ENCODE measurements at places on chromosomes 2 and 18.

GRCh38 chr2:40178171-40178778, 273.6 kb downstream of the SLC8A1 start:
- DNase-seq = no peak

DNA sequence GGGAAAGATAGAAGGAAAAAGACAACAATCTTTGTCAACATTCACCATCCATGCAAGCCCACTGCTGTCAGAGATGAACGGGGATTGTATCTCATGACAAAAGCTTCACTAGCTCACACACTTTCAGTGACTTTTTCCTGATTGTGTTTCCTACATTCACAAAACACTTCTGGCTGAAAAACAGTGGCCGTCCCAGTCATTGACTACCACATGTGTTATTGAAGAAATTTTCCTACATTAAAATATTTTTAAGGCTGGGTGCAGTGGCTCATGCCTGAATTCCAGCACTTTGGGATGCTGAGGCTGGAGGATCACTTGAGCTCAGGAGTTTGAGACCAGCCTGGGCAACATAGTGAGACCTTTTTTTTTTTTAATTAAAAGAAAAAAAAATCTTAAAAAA, 90.9 kb downstream of the MOGAT1 start:
- DNase-seq = no peak

DNA sequence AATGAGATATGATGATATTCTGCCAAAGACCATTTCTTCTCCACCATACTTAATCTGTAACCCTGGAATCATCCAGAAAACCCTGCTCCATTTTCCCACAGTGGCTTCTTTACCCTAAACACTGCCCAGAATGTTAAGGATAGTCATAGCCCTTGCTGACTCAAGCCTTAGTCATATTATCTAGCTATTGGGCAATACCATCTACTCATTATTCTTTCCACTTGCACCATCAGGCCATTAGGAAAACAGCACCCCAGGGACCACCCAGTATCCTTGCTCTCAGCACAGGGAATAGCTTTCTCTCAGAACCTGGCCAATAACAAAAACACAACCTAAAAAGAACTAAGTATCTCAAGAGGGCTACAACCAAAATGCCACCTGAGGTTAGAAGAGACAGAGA, 445.7 kb upstream of the SLC14A2 start:
- DNase-seq = no peak

DNA sequence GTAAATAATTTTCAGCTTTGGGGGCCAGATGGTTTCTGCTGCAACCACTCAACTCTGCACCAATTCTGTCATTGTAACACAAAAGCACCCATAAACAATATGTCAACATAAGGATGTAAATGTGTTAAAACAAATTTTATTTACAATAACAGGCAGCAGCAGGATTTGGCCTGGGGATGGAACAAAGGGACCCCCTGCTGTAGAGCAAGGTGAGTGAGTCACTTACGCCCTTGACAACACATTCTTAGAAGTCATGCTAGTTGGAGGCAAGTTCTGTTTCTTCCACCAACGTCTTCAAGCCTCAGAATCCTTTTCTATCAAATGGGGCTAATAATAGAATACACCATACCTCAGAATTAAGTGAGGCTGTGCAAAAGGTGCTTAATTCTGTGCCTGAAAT, 610.2 kb upstream of the SYT4 start:
- no peak for DNase-seq

DNA sequence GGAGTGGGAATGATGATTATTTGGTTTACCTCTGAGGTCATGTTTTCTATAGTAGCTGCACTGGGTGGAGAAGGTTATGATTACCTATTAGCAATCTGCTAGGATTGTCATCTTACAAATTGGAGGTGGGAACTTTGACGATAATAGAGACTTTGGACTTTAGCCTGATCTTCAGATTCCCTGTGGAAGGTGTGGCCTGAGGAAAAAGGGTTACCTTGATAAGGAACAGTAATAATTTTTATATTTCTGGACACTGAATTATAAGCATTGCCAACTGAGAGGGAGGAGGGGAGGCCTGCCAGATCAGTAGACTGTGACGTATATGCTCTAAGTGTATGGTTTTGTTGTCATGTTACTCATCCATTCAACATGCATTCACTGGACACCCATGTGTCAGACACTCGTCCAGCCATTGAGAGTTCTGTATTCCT, 183.4 kb upstream of the FOSL2 start:
- no peak for DNase-seq

- DNase-seq = no peak
Measured at GRCh38 chr2:219570194-219570923, 980 bp downstream of the OBSL1 start.

DNA sequence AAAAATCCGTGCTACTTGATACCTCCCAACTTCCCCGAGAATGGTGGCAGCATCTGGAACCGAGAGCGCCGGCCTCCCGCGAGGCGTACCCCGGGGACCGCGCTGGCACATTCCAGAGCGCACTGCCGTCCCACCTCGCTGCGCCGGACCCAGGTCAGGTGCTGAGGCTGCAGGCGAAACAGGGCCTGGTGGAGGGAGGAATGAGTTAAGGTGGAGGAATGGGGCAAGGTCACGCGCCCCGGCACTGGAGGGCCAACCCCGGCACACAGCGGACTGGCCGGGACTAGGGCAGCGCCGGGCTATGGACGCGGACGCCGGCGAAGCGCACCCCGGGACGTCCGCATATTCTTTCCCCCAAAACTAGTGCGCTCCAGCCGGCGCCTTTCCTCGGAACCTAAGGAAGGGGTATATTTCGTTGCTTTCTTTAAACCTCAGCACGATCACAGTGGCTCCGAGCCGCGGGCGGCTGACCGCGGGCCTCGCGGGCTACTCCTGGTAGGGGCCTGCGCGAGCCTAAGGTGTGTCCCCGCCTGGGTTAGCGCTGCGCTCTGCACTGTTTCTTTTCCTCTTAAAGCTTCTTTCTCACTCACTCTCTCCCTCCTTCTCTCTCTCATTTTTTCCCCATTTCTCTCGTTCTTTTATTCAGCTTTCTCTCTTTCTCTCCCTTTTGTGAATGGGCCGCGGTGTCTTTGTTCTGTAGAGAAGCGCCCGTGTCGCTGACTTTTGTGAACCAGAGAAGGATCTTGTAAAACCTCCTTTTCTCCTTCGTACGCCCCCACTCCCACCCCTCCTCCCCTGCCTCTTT, 2.1 kb upstream of the OTX1 start:
- DNase-seq = peak; percentile 2

GRCh38 chr18:73563901-73564472, 583.6 kb downstream of the FBXO15 start:
- peak; percentile 44 for DNase-seq

DNA sequence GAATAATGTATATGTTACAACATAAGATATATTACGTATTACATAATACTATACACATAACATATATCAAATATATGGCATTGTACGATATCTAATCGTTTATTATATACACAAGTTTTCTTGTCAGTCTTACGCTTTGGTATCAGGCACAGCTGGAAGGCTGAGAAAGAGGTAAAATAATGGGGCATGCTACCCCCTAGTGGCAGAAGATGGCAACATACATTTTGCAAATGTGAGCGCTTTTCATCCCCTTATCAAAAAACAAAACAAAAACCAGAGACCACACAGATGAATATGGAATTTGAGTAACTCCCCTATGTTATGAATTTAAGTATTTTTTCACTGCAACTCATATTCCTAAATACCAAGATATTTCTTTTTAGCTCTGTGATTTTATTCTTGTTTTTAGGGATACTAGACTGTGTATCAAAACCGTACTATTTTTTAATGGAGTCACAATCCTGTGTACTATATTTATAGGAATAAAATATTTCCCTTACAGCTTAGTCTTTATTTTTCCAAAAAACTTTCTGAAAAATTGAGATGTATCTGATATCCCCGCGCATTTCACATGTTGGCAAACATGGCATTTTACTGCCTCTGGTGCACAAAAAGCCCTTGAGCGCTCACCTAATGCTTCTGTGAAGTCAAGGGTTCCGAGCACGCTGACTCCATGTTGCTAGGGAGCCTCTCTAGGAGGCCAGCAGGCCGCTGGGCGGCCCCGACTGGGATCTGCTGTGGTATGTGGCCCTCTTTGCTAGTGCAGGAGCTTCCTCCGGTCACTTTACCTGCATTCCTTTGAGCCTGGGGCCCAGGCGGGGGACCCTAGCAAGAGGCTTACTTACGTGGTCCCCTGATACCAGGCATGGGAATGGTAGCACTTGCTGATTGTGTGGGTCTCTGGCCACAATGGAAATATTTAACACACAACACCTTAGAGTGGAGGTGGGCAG, 62.5 kb downstream of the SLC4A3 start:
- DNase-seq = peak; percentile 16

DNA sequence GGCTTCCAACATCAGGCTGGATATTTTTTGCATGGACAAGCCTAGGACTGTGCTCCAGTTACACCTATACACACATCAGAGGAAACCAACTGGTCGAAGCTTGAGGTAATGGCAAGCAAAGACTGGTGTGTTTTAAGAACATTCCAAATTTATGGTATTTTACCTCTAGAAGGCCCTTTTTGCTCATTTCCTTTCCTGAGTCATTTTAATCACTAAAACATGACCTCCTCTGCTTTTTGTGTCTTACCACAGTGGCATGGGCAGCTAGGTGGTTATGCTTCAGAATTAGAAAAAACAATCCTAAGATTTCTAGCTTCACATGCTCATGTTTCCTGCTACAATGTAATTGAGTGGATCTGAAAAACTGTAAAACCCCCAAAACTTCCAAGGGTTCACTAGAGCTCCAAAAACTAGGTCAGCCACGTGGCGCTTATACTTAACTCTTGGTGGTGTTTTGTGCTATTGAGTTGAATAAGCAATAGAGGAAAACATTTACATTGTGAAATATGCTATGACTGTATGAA, 30.6 kb upstream of the CHRNA1 start:
- no peak for DNase-seq

- DNase-seq = peak; percentile 80
Measured at GRCh38 chr2:158845859-158846258, 50.7 kb downstream of the DAPL1 start.

- no peak for DNase-seq
Measured at GRCh38 chr2:19895535-19895934, 6.2 kb downstream of the TTC32 start.

DNA sequence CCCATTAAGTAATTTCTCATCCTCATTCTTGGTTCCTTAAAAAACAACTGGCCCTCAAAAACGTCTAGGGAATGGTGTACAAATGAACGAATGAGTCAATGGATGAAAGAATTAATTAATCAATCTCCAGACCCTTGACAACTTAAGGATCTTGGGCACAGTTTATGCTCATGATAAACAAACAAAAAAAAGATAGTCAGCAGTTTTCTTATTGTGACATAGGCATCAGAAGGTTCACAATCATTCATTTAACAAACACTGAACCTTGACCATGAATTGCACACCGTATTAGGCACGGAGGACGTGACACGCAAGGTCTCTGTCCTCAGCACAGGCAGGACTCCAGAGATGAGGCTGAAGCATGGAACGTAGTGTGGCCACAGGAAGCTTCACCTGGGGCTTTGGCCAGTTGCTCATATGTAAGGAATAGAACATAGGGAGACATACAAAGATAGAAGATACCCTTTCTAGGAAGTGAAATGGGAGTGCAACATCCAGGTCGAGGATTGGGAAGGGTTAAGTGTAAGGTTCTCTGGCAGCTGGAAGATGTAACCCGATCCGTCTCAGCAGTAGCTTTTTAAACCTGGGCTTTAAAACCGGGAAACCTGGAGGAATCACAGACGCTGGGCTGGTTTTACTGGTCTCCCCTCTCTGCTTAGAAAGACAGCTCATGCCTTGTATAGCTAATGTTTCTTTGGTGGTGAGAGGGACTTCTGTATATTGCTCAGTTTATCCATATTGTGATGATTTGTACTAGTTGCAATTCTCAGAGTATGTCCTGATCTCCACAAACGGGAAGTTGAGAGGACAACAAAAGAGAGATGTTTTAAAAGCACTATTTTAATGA, 8.9 kb upstream of the LTBP1 start:
- no peak for DNase-seq

DNA sequence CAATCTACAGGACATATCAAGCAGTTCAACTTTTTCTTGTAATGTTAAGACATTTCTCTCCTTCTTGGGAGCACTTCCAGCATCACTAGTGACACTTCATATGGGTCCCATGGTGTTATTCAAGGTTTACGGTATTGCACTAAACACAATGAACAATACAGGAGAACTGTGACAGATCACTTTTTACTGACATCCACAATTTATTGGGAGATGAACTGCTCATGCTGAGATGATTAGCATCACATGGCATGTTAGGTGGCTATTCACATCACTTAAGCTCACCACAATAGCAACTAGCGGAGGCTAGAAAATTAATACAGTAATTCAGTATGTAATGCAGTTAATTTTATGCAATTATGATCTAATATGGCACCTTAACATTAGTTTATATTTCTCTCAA, 264.4 kb downstream of the ERBB4 start:
- DNase-seq = no peak

- no peak for DNase-seq
Measured at GRCh38 chr18:72427721-72428120, 116.4 kb downstream of the CBLN2 start.

DNA sequence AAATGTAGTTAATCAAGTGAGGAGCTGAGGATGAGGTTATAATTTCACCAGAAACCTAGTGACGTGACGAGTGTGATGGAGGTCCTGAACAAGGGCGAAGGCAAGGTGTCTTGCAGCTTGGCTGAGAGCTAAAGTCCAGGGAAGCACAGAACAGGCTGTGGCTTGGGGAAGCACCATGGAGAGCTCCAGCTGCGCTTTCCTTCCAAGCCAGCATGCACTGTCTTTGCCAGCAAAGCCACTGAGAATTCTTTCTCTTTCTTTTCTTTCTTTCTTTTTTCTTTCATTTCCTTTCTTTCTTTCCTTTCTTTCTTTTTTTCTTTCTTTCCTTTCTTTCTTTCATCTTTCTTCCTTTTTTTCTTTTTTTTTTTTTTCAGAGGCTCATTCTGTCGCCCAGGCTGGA, 239.3 kb downstream of the FBXO15 start:
- no peak for DNase-seq

- DNase-seq = no peak
Measured at GRCh38 chr18:12744103-12744502, 41.3 kb downstream of the PSMG2 start.

DNA sequence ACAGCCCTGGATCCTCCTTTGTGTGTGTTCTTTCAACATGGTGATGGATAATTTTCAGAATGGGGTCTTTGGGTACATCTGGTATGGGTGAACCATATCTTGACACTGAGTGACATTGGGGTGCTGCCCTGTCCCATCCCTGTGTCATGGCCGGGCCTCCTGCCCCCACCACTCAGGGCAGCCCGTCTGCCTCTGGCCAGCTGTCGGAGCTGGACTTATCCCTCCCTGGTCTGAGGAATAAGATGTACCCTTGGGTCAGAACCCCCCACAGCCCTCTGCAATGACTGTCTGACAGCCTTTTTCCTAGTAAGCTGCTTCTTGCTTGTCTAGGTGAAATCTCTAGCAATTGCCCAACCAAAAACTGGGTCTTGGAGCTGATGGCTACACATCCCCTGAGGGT, 142.9 kb downstream of the SH3RF3 start:
- no peak for DNase-seq

DNA sequence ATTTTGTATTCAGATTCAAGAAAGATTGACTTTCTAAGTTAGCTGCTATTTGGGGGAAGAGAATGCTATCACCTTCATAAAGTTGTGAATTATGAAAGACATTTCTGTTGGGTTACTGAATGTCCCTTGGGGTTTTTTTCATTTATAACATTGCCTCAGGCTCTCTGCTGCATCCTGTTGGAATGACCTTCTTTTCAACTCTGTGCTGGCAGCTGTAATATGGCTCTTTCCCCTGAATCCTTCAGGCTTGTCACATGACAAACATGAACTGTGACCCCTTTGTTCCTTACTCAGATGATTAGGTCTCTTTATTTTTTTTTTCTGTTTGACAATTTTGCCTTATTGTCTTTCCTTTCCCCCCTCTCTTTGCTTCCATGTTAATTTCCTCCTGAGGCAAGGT, 159.8 kb downstream of the TAF4B start:
- DNase-seq = peak; percentile 1

- no peak for DNase-seq
Measured at GRCh38 chr2:72607189-72607588, 218.6 kb downstream of the EXOC6B start.

Measured in DMS153 (cell line).